Suprapubic skin (tissue), 4 donors: ENCODE measurements at places on chromosomes 7 and 10.

GRCh38 chr7:141585592-141586510, 34.6 kb downstream of the AGK start:
- no peak for DNase-seq

- DNase-seq, result no peak
Observed at GRCh38 chr10:60664859-60665258, 113.4 kb upstream of the CDK1 start.

- DNase-seq, result no peak
Observed at GRCh38 chr10:93026072-93026471, 34.5 kb upstream of the CYP26C1 start.

DNA sequence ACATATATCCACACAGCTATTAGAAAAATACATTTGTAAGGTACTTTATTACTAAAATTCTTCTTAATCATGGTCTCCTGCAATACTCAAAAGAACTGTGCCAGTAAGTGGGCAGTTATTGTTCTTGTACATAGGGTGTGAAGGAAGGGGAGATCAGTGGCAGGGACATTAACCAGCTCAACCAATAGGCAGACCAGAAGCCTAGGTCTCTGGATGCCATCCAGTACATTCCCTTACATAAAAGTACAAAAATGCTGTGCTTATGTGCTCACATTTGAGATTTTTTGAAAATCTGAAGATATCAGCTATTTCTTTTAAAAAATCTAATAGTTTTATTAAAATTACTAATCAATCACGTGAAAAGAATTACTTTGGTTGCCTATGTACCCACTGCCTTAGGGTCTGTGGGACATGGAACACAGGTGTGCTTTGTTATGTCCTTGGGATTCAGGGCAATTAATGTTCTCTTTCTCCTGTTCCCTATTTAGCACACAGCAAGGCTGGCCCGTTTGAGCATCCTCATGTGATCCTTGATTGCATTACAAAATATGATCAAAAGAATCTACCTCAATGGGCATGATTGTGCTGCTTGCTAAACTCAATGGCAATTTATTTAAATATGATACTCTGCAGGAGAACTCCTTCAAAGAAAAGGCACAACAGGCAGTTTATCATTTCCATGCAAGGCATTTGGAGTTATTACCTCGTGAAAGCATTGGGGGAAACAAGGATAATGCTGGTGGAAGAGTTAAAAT, 22.7 kb downstream of the TWIST1 start:
- DNase-seq, result no peak

- DNase-seq, result no peak
Observed at GRCh38 chr10:79139124-79139835, 70.5 kb downstream of the ZMIZ1 start.
